ENCODE measurements at places on chromosomes 7 and 10.

DNA sequence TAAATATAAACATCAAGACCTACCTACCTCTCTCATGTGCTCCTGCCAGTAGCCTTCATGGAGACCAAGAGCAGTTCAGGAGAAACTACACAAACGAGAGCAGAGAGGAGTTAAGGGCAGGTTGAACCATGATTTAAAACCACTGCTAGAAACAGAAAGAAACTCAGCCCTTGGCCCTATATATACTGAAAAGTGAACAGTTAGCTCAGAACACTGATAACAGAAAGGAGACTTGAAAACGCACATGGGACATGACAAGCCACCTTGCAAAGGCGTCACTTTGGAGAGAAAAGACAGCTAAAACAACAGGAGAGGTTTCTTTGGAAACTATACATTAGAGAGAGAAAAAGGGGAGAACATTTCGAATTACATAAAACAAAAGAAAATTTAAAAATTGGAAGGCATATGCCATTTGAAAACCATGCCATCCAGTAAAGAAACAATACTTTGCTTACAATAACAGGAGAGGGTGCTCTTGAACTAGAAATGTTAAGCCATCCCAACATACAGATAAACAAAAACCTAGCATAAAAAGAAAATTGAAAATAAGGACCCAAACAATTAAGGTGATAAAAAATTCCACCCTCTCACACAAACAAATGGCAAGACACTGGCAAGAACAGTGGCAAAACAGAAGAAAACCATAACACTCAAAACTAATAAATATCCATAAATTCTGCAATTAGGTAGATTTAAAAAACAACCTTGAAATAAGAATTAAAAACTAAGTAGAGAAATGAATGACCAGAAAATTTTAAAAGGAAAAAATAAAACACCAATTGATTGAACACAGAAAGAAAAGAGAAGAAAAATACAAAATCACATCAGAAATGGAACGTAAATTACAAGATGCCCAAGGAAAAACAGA, 232.7 kb downstream of the IMMP2L start:
- no peak for DNase-seq

DNA sequence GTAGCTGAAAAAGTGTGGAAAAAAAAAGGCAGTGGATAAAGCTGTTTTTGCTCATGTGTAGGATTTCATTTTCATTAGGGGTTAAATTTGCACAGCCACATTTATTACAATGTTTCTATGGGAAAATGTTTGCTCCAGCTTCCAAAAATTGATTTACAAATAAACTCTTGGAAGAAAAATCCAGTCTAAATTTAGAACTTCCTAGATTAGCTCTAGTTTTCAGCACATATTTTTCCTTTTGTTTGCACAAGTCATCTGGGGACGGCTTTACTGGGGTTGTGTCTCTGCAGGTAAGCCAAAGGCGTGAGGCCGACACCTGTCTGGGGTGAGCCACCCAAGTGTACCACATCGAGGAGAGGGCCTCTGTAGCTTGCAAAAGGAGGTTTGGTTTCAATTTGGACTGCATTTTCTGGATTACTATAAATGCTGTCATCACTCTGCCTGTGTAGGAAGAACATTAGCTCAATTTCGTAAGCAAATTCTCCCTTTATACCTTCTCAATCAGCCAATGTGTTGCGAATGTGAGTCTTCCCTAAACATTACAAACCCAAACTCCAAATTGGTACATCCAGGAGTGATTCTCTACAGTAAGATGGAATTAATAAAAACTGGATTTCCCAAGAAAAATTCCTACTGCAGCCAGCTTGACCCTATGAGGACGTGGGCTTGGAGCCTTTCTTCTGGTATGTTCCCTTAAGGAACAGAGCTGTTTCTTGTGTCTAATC, 89.5 kb upstream of the ZNF438 start:
- no peak for DNase-seq

DNA sequence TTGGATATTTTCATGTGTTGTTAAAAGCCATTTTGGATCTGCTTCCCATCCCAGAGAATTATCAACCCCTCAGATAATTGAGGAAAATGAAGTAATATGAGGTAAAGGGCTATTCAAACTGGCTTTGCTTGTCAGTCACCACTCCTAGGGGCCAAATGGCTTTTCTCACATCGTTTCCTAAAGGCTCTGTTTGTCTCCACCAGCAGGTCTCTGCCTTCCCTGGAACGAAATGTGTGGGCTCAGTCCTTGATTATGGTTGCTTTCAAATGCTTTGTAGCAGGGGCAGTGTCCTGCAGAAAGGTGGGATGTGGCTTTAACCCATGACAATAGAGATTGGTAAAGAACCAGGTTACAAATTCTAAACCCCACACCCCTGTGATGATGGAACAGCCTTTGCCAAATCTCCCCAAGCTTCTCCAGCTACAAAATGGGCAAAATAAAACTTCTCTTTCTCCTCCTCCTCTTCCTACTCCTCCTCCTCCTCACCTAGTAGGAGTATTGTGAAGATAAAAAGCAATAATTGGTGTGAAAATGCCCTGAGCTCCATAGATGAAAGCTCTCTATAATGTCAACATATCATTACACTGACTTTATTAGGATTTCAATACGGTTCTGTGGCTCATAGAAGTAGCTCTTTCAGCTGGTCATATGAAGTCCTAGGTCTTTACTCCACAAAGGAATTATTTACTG, 127.6 kb downstream of the CHN2 start:
- no peak for DNase-seq

- DNase-seq: no peak
These were observed 92.4 kb upstream of the TMEM72 start for GRCh38 chr10:44818701-44819127.

DNA sequence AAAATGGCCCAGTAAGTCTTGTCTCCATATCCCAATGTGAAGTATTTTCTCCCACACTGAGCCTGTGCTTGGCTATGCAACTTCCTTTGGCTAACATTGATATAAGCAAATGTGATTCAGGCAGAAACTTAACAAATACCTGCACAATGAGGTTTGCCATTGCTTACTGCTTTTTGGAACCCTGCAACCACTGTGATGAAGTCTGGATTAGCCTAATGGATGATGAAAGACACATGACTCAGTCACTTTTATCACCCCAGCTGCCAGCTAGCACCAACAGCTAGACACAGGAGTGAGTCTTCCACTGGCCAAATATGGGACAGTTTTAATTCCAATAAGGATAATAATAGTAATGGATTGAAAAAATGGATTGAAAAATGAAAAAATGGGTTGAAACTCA, 854.5 kb downstream of the GRM8 start:
- no peak for DNase-seq

DNA sequence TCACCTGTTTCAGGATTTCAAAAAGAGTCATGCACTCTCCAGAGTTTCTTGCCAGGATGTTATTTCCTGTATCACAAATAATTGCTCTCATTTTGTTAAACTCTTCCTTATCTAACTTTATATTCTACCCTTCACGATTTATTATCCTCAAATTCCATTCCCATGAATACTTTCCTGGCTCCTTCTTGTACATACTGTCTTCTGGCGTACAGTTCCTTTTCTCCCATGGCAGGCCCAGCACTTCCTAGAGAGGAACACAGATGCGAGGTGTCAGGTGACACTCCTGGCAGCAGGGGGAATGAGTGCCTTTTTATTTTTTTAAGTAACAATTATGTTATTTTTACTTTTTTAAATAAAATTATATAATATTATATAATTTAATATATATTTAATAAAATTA, 411.9 kb downstream of the TFEC start:
- no peak for DNase-seq

- DNase-seq: no peak
These were observed 134.2 kb downstream of the TSPAN12 start for GRCh38 chr7:120723465-120724385.

GRCh38 chr7:150516956-150517745, 2.5 kb downstream of the GIMAP7 start:
- DNase-seq: no peak

GRCh38 chr7:142455392-142455791, 197.5 kb upstream of the PRSS58 start:
- no peak for DNase-seq

GRCh38 chr10:10797513-10797912, 220.2 kb upstream of the CELF2 start:
- DNase-seq: no peak

- no peak for DNase-seq
These were observed 1226.4 kb downstream of the XPNPEP1 start for GRCh38 chr10:108696792-108697477.

DNA sequence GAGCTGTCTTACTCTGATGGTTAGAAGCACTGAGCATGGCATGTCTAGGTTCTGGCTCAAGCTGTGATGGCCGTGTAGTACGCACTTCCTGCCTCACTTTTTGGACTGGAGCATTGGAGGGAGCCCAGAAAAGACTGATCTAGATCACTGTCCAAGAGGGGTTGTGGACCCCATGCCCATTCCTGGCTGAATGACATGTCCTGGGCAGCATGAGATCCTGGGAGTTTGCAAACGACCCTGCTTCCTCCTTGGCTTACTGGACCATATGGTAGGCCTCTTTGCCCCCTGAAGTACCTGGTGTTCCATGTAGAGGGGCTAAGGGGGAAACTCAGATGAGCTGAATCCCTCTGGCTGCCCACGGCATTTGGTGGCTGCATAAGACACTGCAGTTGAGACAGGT, 36.7 kb downstream of the ARHGAP22 start:
- no peak for DNase-seq
